ENCODE measurements at places on chromosomes 16 and 17.
A peak's percentile ranks its signal among the peaks of the same experiment; 100 is the strongest.

DNA sequence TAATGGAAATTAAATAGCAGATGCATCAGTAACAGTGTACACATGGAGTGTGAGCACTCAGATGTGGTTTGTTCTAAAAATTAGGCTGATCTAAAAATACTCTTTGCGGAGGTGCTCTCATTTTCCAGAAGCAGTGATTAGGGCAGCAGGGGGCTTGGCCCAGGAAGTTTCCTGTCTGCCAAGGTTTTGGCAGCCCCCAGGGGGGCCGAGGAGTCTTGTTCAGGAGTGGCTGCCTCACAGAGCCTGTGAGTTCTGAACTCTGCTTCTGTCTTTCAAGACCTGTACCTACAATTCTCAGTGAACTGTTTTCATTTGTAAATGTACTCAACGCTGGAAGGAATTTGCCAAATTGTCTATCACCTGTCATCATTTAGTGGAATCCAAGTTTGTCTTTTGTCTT lies 388.4 kb upstream of the CDH11 start:
- DNase-seq: no peak

GRCh38 chr17:65936013-65936412 lies 255.9 kb downstream of the CEP112 start:
- DNase-seq: peak; percentile 76

DNA sequence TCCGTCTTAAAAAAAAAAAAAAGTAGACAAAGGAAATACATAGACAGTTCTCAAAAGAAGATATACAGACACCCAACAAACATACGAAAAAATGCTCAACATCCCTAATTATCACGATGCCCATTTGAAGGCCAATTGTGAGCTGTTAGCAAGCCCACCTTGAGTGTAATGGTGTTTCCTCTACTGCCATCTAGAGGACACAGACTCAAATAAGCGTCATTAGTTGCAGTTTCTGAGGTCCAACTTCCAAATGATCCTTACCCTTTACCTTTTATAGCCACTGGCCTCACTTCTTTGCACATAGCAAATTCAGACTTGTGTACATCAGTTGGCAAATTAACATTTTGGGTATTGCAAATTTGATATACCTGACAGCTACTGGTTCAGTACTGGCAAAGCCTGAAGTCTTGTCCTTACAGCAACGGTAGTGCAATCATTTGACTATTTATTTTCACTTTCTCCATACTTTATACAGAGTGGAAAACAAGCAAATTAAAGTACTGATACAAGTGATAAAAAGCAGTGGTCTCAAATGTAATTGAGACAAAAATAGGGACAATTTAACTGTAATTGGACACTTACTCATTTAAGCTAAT lies 536.3 kb upstream of the EEF2KMT start:
- peak; percentile 21 for DNase-seq

GRCh38 chr16:81238296-81239011 lies at the start of gene BCO1:
BCO1 (plus strand) TSS chr16:81238689; CDS start chr16:81238909, 220 bp downstream.
- peak; percentile 66 for DNase-seq

DNA sequence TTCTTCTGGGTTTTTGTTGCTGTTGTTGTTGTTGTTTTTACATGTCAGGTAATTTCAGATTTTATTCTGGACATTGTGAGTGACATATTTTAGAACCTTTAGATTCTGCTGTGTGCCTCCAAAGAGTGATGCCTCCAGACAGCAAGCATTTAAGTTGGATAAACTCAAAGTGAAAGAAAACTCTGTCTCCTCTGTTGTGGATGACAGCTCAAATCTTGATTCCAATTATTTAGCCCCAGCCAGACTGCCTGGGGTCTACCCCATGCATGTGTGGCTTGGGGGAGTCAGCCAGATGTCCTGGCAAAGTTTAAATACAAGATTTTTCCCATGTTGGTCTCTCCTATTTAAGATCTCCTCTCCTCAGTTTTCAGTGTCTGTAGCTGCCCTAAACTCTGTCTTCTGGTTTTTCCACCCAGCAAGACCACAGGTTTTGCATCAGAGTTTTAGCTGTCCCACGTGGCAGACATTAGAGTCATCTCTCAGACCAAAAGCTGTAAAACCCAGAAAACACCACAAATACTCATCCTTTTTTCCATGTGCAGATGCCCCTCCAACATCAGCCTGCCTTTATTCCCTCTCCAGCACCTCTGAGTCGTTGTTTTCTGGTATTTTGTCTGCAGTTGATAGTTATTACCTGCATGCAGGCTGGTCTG lies 19.4 kb upstream of the ZNF469 start:
- no peak for DNase-seq

- no peak for DNase-seq
These were observed 15.6 kb downstream of the QPRT start for GRCh38 chr16:29694384-29695195.

- no peak for DNase-seq
These were observed 28.0 kb downstream of the GNA13 start for GRCh38 chr17:65028545-65028843.

- DNase-seq: peak; percentile 73
These were observed 6.6 kb downstream of the PHB1 start for GRCh38 chr17:49407981-49408501.

DNA sequence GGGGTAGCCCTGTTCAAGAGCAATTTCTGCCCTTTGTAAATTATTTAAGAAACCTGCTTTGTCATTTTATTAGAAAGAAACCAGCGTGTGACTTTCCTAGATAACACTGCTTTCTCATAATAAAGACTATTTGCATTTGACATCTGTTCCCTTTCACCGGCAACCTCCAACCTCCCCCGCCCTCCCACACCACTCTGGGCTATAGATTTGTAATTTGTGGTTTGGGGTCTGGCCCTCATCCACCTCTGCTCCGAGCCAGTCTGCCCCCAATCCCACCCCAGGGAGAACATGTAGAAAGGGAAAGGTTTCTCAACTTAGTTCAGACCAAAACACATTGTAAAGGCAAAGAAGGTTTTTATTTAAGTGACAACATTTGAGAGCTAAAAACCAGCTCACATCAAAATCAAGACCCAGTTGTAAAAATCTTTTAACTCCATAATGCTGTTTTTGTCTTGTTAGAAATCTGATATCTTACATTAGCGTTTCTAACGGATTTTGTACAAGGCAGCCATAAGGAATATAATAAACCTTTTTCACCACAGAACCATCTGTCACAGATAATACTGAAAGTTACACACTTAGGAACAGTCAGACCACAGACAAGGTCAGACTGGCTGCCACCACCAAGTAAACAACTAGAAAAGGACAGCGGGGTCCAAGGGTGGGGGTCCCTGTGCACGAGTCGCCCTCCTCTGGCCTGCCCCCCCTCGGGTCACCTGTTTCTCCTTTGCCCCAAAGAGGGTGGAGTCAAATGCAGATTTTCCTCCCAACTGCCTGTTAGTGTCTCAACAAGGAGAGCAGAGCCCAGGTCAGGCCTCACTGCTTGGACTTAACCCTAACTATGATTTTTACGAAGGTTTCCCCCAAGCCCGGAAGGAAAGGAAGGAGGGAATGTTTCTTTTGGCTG lies 6.9 kb downstream of the PIMREG start:
- DNase-seq: no peak

GRCh38 chr17:74514632-74515334 lies 16.5 kb downstream of the CD300LB start:
- DNase-seq: peak; percentile 27

- peak; percentile 40 for DNase-seq
These were observed 9.6 kb upstream of the MTSS2 start for GRCh38 chr16:70695331-70696070.

GRCh38 chr16:11025120-11025531 lies 80.8 kb downstream of the CLEC16A start:
- DNase-seq: no peak

DNA sequence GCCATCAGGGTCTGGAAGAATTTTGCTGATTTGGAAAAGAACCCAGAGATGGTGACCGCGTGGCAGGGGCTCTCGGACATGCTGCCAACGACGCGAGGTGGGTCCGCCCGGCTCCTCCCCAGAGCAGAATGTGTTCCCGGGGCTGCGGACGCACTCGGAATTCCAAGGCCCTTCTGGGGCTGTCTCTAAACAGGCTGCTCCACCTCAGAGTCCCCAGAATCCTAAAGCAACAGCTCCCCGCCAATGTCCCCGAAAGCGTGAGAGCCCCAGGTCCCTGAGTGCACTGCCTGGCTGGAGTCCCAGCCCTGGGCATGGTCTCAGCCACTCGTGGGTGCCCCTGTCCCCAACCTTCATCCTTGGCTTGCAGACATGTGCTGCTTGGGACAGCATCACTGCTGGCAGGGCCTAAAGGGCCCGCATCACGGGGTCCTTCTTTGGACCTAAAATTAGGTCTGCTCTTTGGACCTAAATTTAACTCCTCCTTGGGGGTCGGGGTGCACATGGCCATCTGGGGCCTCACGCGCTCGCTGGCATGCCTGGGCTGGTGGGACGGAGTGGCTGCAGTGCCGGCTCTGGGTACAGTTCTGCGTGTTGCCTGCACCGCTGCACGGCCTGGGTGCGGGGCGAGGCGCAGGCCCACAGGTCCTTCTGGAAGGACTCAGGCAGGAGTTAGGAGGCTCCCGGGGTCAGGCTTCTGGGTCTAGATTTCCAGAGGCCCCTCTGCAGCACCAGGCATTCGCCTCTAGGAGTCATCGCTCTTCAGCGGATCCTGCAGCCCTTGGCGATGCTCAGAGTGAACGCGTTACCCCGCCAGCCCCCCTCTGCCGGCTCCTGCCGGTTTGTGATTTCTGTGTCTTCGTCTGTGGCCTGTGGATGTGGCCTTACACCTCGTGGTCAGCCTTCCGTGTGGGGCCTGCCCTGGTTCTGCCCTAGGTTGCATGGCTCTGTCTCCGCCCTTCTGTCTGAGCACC lies 41.9 kb upstream of the CHMP6 start:
- DNase-seq: no peak

DNA sequence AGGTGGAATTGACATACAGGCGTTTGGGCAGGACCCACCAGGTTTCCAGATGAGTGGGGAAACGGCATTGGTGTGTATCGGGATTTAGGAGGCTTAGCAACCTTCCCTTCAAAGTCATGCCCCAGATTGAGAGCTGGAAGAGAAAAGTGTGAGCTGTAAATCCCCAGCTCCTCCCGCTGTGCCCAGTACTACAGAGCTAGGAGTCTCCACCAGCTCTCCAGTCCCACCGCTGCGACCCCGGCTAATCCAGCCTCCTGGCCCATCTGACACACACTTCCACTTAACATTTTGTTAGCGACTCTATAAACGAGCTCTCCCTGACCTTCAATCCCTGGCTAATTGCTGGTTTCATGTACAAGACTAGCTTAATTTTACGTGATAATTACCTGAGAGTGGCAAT lies 29.9 kb upstream of the LHX1 start:
- no peak for DNase-seq

GRCh38 chr16:88078111-88078775 lies 127.0 kb downstream of the BANP start:
- no peak for DNase-seq

- no peak for DNase-seq
These were observed 5.2 kb upstream of the KCNH6 start for GRCh38 chr17:63517825-63518534.

DNA sequence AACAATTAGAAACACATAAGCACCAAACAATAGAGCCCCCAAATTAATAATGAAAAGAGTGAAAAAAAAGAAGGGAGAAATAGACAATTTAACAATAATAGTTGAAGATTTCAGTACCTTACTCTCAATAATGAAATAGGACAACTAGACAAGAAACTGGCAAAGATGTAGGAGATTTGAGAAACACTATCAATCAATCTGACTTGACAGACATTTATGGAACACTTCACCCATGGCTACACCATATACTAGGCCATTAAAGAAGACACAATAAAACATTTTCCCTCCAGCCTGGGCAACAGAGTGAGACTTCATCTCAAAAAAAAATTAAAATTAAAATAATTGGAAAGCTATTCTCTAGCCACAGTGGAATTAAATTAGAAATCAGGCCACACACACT lies 5.0 kb upstream of the DUS1L start:
- DNase-seq: no peak

DNA sequence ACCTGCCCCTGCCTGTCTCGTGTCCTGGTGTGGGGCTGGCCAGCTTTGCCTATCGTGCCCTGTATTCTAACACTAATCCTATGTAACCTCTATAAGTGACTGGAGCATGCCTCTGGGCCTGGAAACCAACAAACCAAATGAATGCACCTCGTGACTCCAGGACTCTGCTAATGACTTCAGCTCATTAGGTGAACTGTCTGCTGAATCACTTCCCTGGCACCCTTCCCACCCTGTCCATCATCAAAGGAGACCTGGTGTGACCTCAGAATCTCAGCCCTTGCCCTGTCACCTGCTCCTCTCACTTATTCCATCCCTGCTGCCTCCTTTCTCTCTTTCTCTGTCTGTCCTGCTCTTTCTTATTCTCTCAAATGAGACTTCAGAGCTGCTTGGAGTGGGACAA lies 322.4 kb downstream of the CBLN1 start:
- peak; percentile 54 for DNase-seq

- no peak for DNase-seq
These were observed 43.4 kb downstream of the ENGASE start for GRCh38 chr17:79117905-79118487.

- DNase-seq: no peak
These were observed 53.1 kb downstream of the CMIP start for GRCh38 chr16:81497690-81498089.

DNA sequence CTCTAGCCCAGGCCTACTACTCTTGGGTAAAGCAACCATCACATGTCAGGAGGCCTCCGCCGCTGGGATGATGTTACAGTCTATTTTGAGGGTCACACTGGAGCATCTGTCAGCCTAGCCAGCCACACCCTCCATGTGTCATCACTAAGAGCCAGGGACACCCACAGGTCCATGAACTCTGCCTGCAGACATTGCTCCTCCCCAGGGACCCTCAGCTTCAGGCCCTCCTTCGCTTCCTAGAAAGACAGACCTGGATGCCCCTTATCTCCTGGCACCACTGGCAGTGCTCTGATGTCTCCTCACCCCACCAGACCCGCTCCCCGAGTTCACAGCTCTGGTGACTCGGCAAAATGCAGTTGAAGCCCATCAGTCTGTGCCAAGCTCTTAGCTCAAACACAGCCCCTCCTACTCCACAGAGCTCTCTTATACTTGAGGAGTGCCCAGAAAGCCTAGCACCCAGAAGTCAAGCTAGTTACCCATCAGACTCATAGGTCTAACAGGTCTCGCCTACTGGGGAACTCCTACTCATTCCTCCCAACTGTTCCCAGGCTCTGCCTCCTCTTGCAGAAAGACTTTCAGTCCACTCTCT lies 5.9 kb downstream of the RANBP10 start:
- no peak for DNase-seq

GRCh38 chr17:78617511-78618061 lies 40.4 kb upstream of the DNAH17 start:
- DNase-seq: no peak

DNA sequence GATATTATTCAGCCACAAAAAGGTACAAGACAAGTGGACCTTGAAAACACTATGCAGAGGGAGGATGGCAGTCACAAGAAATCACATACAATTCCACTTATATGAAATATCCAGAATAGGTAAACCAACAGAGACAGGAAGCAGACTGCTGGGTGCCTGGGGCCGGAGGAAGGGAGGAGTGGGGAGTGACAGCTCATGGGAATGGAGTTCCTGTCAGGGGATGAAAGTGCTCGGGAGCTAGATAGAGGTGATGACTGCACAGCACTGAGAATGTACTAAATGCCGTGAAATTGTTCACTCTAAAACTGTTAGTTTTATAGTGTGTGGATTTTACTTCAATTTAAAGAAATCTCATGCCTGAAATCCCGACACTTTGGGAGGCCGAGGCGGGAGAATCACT lies 74.2 kb upstream of the MED9 start:
- peak; percentile 51 for DNase-seq

- no peak for DNase-seq
These were observed 13.6 kb upstream of the BCAS3 start for GRCh38 chr17:60664022-60664421.

GRCh38 chr16:48413272-48413671 lies 28.1 kb upstream of the SIAH1 start:
- DNase-seq: no peak

Data from epithelial cell of esophagus (primary cell).